ENCODE measurements at places on chromosomes 7 and 10.

GRCh38 chr7:25952261-25953057 lies 199.5 kb upstream of the NFE2L3 start:
- DNase-seq, result no peak

- no peak for DNase-seq
Observed at GRCh38 chr7:105988276-105988675, 25.2 kb downstream of the CDHR3 start.

GRCh38 chr7:142375710-142376313 lies 118.0 kb upstream of the PRSS58 start:
- DNase-seq, result no peak

DNA sequence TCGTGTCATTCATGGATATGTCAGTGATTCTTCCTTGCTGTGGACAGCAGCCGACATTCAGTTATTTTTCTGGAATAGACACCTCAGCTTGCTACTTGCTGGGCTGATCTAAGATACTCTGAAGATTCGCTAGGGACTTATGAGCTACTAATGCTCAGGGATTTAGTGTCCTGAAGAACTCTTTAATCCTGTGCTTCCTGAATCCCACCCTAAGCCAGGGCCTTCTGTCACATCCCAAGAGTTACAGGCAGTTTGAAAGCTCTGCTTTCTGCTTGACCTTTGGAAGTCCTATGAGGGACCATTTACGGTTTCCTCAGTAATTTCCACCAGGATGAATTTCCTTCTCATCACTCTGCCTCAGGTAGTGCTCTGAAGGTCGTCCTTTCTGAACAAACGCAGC lies at the start of gene PDE6C:
Gene PDE6C, plus strand, starts transcription at position 227 of the 400 bp plus-strand sequence. CDS start 189 bp downstream, outside the sequence.
- DNase-seq, result no peak

GRCh38 chr7:12434012-12434642 lies 30.5 kb upstream of the VWDE start:
- no peak for DNase-seq

GRCh38 chr10:128263891-128264688 lies 137.9 kb upstream of the MKI67 start:
- DNase-seq, result peak; percentile 58

DNA sequence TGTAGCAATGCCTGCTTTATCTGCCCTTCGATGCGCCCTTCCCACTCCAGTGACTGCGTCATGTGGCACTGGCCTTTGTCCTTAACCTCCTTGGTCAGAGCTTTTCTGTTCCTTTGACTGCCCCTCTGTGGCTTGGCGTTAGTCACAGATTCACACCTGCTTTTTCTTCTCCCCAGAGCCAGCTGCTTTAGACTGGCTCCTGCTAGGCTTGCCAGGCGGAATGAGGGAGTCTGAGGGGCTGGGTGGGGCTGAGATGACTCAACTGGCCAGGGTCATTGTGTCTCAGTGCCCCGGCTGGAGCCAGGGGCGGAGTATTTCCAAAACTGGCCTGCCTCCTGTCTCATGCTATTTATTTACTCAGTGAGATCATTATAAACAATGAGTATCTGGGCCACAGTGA lies 194.1 kb downstream of the EMX2 start:
- DNase-seq, result no peak

DNA sequence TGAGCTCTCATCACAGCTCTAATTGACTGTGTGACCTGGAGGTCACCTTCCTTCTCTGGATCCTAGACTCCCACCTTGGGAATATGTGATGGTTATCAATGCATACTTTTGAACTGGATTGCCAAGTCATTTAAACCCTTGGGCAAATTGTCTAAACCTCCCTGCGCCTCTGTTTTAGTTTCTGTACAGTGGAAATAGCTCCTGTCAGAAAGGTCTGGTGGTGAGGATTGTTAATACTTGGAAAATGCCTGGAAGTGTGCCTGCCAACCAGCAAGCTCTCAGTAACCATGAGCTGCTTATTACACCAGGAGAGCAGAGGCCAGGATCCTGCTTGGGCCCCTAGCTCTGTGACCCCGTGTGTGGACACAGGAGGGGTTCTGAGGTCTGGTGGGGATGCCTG lies 108.7 kb upstream of the PPIF start:
- DNase-seq, result no peak

GRCh38 chr10:11719496-11720259 lies 22.5 kb upstream of the ECHDC3 start:
- no peak for DNase-seq

DNA sequence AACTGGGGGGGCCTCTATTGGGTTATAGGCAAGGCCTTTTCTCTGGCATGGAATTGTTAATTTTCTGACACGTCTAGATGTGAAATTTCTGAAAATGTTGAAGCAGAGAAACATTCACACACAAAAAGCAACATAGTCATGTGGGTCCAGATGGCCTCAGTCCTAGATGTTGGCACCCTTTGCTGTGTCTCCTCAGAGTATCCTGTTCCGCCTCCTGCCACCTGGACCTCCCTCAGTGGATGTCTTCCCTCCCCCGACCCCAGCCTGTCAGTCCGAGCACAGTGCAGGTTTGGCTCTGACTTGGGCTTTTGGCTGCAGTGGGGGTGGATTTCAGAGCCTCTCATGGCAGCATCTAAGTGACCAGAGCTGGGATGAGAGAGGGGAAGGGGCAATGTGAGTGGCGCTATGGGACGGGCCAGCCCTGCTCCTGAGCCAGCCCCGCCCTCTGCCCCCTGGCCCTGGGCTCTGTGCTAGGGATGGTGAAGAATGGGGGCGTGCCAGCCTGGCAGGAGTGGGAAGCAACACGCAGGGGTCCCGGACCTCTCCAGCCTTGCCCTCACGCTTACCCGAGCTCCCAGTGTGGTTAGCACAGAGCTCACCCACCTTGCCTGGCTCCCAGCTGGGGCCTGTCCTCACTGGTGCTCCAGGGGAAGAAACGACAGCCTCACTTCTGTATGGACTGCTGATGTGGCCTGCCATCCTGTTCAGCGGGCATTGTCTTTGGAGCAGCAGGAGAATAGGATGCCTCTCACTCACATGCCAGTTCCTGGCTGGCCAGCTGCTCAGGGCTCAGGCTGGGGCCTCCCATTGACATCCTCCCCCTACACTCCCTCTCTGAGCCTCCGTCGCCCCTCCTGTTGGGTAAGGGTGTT lies 6.2 kb downstream of the ATP6V0E2 start:
- no peak for DNase-seq

DNA sequence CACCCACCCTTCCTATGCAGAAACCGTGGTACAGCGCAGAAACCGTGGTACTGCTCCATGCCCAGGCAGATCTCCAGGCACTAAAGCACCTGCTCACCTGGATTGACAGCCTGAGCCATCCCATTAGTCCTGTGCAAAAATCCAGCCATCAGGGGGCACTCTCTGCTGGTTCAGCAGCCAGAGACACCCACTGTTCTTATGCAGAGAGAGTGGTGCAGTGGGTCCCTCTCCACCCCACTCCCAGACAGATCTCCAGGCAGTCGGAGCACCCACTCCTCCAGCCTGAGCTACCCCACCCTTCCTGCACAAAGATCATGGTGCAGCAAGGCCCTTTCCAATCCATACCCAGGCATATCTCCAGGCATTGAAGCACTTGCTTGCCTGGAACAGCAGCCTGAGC lies 219.8 kb downstream of the CTNNA3 start:
- DNase-seq, result no peak

DNA sequence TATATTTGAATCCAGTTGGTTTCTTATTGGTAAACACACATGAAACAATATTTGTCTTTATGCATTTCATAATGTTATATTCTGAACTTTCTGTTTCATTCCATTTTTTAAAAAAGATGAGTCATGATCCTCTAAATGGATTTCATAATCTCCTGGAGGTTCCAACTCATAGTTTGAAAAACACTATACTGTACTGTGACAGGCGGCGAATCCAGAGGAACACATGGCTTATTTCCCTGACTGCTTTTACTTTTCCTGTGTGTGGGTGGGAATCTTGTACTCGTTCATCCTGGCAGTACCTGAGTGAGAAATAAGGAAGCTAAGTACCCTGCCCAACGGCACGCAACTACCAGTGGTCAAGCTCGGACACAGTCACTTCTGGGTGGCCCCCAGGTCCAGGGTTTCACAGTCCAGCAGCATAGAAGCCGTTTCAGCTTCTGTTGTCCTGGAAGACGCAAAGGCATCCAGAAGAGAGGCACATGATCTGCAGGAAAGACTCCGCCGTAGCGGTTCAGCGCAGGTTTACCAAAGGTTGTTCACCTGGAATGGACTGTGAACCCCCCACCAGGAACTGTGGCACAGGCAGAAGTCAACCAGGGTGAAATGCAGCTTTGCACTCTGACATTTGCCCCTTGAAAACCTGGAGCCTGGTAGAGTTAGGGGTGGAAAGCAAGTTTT lies 117.7 kb downstream of the CCNY start:
- no peak for DNase-seq

- DNase-seq, result no peak
Observed at GRCh38 chr7:85682833-85683620, 496.2 kb upstream of the SEMA3D start.

GRCh38 chr7:70833726-70834125 lies 298.2 kb upstream of the GALNT17 start:
- no peak for DNase-seq

GRCh38 chr7:25846722-25847121 lies 305.3 kb upstream of the NFE2L3 start:
- no peak for DNase-seq

DNA sequence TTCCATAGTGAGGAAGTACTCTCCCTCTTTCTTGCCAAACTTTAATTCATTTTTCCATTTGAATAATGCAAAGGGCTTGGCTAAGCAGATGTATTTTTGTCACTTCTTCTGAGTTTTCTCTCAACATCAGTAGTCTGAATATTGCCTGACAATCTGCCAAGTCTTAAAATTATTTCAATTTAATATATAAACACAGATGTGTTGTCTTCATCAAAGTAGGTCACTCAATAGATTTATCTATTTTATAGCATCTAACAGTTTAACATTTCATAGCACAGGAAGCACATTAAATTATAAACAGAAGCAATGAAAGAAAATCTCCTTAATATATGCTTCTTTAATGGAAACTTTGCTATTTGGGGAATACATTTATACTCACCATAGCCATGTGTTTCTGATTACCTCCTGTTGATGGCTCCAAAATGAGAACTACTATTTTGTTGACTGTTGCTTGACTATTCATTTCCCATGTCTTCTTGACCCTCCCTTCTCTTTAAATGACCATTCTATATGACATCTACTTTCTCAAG lies 4.5 kb downstream of the CPED1 start:
- no peak for DNase-seq

GRCh38 chr7:134114992-134115391 lies 12.1 kb upstream of the LRGUK start:
- DNase-seq, result no peak

DNA sequence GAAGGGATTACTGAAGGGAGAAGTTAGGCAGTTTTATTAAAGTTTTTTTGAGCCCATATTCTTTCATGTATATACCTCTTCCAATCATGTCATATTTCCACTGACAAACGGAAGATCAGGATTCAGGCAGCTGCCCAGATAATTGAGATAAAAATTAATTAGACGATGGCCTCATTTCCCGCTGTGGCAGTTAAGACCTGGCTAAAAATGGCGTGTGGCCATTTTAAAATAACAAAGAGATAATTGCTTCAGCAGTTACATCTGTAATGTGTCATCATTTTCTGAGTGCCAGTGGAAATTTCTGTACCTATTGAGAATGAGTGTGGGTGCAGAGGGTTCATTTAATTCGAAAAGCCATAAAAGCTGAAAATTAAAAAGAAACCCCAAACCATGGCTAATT lies 215.1 kb downstream of the STK31 start:
- no peak for DNase-seq

DNA sequence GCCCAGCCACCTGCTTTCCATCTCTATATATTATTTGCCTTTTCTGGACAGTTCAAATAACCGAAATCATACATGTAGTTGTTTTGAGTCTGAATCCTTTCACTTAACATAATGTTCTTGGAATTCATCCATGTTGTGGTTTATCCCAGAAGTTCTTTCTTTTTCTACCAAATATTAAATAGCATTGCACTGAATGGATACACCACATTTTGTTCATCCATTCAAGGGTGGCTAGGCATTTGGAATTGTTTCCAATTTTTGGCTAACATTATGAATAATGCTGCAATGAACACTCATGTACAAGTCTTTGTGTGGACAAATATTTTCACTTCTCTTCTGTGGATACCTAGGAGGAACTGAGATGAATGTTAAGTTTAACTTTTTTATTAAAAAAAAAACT lies 18.0 kb downstream of the DNAJC1 start:
- DNase-seq, result no peak

GRCh38 chr10:118238573-118239235 lies 103.4 kb downstream of the FAM204A start:
- no peak for DNase-seq

- DNase-seq, result no peak
Observed at GRCh38 chr10:773562-774161, 84.2 kb upstream of the DIP2C start.

DNA sequence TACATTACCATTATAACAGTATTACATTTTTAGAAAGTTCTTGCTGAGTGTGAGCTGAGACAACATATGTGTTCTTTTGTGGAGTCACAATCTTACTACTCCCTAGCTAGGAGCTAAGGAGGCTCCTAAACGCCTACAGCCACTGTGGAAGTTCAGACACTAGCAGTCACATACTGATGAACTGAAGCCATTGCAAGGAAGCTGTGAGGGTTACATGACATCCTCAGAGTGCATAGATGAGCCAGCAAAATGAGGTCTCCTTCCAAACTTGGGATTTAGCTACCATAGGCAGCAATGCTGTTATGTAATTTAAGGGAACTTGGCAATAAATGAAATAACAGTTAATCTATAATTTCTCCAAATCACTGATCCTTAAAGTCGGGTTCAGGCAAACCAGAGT lies 10.8 kb upstream of the ST7 start:
- no peak for DNase-seq

DNA sequence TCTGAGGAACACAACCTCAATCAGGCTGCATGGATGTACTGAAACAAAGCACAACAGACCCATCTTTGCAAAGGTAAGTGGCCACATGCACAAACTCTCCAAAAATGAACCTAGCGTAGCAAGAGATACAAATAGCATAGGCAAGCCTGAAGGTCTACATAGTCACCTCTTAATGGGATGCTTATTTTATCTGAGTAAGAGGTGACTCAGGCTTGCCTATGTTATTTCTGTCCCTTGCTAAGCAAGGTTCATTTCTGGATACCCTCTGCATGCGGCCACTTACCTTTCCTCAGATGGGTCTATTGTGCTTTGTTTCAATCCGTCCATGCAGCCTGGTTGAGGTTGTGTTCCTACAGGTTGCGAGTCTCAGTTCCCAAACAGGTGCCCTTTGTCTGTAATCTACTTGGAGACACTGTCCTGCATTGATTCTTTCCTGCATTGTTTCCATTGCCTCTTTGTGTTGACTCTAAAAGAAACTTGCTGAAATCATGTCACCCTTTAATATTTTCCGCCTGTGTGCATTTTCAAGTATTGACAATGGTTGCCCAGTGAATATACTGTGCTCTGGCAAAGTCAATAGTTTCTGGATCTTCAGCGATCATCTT lies 291.8 kb upstream of the LYZL1 start:
- no peak for DNase-seq

GRCh38 chr7:100952641-100953040 lies 3.3 kb downstream of the MUC3A start:
- no peak for DNase-seq
